ENCODE measurements at places on chromosomes 3 and 15. TPM values are rescaled to one million over a fixed set of nuclear protein-coding genes. Genes with fewer than 3 reads are reported as not detected.
A peak's percentile ranks its signal among the peaks of the same experiment; 100 is the strongest.

GRCh38 chr3:190053919-190054672, 66.6 kb downstream of the P3H2 start:
- H3K4me1 ChIP-seq: peaks cover 85% of the 10 kb centered on the region
- DNase-seq: no peak
- no peak overlapping the region for H3K4me3 ChIP-seq
- H3K36me3 ChIP-seq: no peaks in the 10 kb centered on the region

- peaks cover 49% of the 10 kb centered on the region for H3K4me1 ChIP-seq
- H3K27ac ChIP-seq: peak overlapping the region; percentile 68
- no peaks in the 10 kb centered on the region for H3K27me3 ChIP-seq
- DNase-seq: no peak
- peak overlapping the region; percentile 0 for H3K4me3 ChIP-seq
Observed at GRCh38 chr3:156619376-156619775, 55.0 kb upstream of the TIPARP start.

GRCh38 chr3:146476094-146476740, 6.9 kb upstream of the PLSCR2 start:
- no peak for DNase-seq
- H3K27ac ChIP-seq: no peak overlapping the region
- H3K27me3 ChIP-seq: peaks cover 5% of the 10 kb centered on the region

GRCh38 chr3:183349421-183350157, 78.8 kb downstream of the MCF2L2 start:
- no peaks in the 10 kb centered on the region for H3K27me3 ChIP-seq
- H3K4me1 ChIP-seq: no peaks in the 10 kb centered on the region
- no peak overlapping the region for H3K4me3 ChIP-seq

DNA sequence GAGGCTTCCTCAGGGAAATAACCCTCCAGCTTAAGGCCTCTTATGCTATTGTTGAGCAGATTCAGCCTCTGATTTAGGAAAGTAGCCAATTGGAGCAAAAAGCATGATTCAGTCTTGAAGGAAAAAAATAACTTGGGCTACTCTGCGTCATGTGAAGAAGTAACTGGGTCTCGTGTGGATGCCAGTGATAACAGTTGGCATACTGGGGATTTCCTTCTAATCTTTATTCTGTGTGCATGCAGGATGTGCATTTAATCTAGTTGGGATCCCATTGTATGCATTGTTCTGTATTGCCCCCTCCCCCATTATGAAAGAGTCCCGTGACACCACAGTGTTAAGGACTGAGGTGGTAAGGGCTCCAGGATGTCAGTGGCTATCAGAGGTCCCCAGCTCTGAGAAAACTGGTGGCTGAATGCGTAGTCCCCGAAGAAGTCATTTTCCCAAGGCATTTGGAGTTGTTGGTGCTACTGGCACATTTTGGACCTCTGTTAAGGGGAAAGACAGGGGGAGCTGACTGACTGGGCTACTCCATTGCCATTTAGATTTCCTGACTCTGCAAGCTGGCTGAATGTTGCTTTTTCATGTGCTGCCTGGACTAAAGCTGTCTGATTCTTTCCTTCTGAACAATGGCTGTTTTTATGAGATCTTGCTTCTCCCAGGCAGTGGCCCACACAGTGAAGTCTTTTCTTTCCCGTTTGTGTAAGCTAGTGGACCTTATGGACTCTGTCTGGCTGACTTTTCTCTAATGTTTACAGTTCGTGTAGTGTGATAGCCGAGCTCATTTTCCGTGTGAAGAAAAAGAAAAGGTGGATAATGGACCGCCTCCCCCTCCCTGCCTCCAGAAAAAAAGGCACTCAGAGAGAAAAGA, 38.4 kb upstream of the TRAK1 start:
- no peak overlapping the region for H3K4me3 ChIP-seq
- H3K4me1 ChIP-seq: peaks cover 43% of the 10 kb centered on the region
- no peak for DNase-seq
- no peaks in the 10 kb centered on the region for H3K27me3 ChIP-seq

- H3K27me3 ChIP-seq: no peaks in the 10 kb centered on the region
- H3K4me1 ChIP-seq: no peaks in the 10 kb centered on the region
- no peak for DNase-seq
- H3K36me3 ChIP-seq: peaks cover 39% of the 10 kb centered on the region
- no peak overlapping the region for H3K4me3 ChIP-seq
- H3K27ac ChIP-seq: no peak overlapping the region
Observed at GRCh38 chr3:122825460-122825859, 30.6 kb downstream of the SLC49A4 start.

GRCh38 chr3:54067055-54067698, 55.2 kb upstream of the CACNA2D3 start:
- DNase-seq: no peak
- H3K4me1 ChIP-seq: no peaks in the 10 kb centered on the region
- no peak overlapping the region for H3K27ac ChIP-seq
- no peaks in the 10 kb centered on the region for H3K36me3 ChIP-seq
- no peak overlapping the region for H3K4me3 ChIP-seq

- peak; percentile 86 for DNase-seq
- H3K4me3 ChIP-seq: peak overlapping the region; percentile 88
- no peaks in the 10 kb centered on the region for H3K27me3 ChIP-seq
- H3K4me1 ChIP-seq: peaks cover 43% of the 10 kb centered on the region
- H3K36me3 ChIP-seq: peaks cover 8% of the 10 kb centered on the region
Observed at GRCh38 chr15:101250873-101251829, 697 bp downstream of the CHSY1 start.

PLA2G4B gene
- 3.2 TPM for total RNA-seq

ZNF774 gene
- total RNA-seq: 1.6 TPM

GOLGA6L7 gene
- total RNA-seq: not detected

SLC28A2 gene
- not detected for total RNA-seq
